Right lung (tissue), 10 donors: ENCODE measurements at places on chromosomes 3 and 15. TPM values are rescaled to one million over a fixed set of nuclear protein-coding genes. Genes with fewer than 3 reads are reported as not detected.

WDR76 gene
- polyA plus RNA-seq = 16.4 TPM

ZIC4 gene
- not detected for polyA plus RNA-seq

GRCh38 chr3:133278260-133279043 lies 121.4 kb upstream of the BFSP2 start:
- no peak for DNase-seq

GRCh38 chr15:48981941-48982340 lies 18.2 kb upstream of the SHC4 start:
- no peak for DNase-seq

GRCh38 chr15:66629817-66630576 lies 64.2 kb upstream of the LCTL start:
- DNase-seq = no peak

- no peak for DNase-seq
Measured at GRCh38 chr3:126351771-126352475, 5.3 kb downstream of the KLF15 start.

- no peak for DNase-seq
Measured at GRCh38 chr3:112132554-112132953, 494 bp downstream of the GCSAM start.

GRCh38 chr3:119636249-119636648 lies 24.1 kb downstream of the POPDC2 start:
- no peak for DNase-seq

- no peak for DNase-seq
Measured at GRCh38 chr15:43346305-43346704, 15.9 kb upstream of the LCMT2 start.

- DNase-seq = no peak
Measured at GRCh38 chr3:57983734-57984518, 24.3 kb upstream of the FLNB start.

- no peak for DNase-seq
Measured at GRCh38 chr3:72044231-72044855, 259.4 kb upstream of the PROK2 start.

DNA sequence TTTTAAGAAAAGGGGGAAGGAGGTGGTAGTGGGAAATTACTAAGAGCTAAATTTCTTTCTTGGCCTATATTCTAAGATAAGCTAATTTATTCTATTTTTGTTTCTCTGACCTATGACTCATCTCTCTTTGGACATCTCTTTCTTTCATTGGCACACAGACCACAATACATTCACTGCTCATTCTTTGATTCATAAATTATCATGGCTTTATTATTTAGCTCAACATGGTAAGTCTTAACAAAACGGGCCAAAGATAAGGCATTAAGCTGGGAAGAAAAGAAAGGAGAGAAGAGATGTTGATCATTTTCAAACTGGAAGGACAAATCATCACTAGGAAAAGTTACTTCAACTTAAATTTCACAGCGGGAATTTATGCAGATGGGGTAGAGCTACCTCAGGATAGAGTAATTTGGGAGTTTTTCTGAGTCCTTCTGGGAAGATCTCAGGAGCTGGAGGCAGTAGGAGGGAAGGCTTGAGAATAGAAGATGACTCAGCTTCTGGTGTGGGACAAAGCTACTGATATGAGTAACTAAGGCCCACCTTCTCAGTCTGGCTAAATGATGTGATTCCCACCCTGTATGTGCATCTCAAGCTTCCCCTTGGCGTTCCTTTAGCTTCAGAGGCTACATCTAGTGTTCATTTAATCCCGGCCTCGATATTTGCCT lies 7.5 kb upstream of the ALCAM start:
- no peak for DNase-seq

GRCh38 chr3:191356631-191357439 lies 26.5 kb upstream of the UTS2B start:
- DNase-seq = no peak

DNA sequence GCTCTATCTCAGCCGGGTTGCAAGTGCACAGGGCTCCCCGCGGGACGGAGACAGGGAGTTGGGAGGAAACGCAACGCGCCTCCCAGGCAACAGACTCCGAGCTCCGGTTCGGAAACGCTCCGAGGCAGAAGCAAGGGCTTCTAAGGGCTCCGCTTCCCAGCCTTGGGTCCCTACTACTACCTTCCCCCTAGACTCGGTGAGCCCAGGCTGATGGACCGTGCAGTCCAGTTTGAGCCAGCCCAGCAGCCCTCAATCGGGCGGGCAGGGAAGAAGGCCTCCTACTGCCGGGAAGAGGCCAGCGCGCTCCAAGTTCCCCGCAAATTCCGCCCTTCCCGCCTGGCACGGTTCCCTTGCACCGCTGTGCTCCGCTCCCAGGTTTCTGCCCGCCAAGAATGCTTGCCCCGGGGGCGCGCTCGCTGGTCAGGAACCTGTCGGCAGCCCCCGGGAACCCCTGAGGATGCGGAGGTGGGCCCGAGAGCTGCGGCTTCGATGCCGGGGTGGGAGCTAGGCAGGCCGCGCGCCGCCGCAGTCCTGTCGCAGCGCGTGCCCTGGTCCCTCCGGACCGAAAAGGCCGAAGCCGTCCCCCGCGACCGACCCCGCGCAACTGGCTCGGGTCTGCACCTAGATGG lies 728 bp downstream of the TRANK1 start:
- peak; percentile 67 for DNase-seq

GRCh38 chr3:100556673-100557310 lies 52.6 kb upstream of the ADGRG7 start:
- no peak for DNase-seq
